HL-60 (cell line): ENCODE measurements at places on chromosomes 6 and 20.

- DNase-seq, result no peak
These were observed 48.2 kb upstream of the FAM50B start for GRCh38 chr6:3800850-3801591.

DNA sequence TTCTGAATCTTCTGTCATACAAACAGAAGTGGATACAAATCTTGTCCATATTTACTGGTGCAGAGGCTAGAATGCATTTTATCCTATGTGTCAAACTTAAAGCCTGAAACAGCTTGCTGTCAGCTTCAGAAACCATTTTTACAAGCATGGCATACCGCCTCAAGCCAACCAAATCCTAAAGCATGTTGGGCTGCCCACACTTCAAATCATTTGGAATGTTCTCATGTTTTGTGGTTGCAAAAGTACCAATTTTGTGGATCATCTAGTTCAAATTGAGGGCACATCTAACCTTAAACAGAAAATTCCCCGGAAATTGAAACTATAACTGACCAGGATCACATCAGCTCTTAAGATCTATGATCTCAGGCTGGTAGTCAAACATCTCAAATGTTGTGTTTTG lies 3.2 kb downstream of the GPR63 start:
- DNase-seq, result no peak

GRCh38 chr6:112231594-112232060 lies 22.7 kb downstream of the LAMA4 start:
- no peak for DNase-seq

GRCh38 chr6:127212376-127212775 lies 54.3 kb upstream of the RNF146 start:
- DNase-seq, result no peak

- DNase-seq, result no peak
These were observed 4.0 kb upstream of the WRNIP1 start for GRCh38 chr6:2760882-2761842.

DNA sequence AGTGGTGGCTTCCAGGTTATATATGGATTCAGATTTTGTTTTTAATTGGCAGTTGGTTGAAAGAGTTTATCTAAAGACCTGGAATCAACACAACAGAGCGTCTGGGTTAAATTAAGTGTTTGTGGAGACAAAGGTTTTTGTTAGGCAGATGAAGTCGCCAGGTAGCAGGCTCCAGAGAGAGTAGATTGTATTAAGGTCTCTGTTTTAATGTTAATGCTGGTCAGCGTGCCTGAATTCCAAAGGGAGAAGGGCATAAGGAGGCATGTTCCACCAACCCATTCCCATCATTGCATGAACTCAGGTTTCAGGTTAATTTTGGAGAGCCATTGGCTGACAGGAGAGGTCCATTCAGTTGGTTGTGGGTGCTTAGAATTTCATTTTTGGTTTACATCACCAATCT lies 744.1 kb upstream of the GJE1 start:
- DNase-seq, result no peak

DNA sequence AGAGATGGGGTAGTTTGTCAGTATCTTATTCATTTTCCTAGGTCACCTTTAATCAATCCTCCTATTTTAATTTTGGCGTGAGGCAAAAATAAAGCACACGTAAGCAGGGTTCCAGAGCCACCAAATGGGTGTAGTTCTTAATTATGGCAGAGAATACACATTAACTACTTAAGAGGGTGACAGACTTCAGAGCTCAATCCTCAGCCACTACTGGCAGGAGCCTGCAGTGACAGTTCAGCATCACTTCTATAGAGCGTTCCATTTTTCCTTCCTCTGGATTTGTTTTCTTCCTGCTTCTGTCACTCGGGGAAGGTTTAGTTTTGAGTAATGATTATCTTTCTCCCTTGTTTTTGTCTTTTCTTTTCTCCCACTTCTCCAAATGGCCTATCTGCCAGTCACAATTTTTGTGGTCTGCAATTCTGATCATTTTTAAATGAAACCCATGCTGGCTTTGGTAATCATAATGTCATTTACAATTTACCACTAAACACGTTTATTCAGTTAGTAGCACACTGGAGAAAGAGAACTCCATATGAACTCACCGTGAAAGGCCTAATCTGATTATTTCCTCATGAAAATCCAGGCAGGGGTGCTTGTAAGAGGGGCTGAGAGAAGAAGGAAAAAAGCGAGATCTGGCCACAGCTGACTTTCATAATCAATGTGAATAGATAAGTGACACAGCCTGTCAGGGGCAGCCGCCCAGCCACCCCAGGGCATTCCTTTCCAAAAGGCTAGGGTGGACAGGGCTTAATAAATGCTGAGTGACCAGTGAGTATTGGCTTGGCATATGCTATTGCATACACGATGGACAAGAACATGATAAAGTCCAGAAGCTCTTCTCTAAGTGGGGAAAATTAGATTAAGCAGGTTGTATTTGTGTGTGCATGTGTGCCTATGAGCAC lies 412.1 kb downstream of the PKHD1 start:
- no peak for DNase-seq

- no peak for DNase-seq
These were observed 4.4 kb downstream of the GZF1 start for GRCh38 chr20:23366384-23366783.

GRCh38 chr6:137651591-137652335 lies 157.6 kb upstream of the OLIG3 start:
- DNase-seq, result no peak

GRCh38 chr6:134347885-134348805 lies 30.2 kb upstream of the SGK1 start:
- no peak for DNase-seq
